ENCODE measurements at places on chromosomes 3 and 15.

GRCh38 chr15:40470423-40471104 lies at the start of gene CHST14:
Gene CHST14 (plus strand): TSS chr15:40470984. CDS start chr15:40471214, 230 bp downstream.
- DNase-seq, result peak; percentile 48

DNA sequence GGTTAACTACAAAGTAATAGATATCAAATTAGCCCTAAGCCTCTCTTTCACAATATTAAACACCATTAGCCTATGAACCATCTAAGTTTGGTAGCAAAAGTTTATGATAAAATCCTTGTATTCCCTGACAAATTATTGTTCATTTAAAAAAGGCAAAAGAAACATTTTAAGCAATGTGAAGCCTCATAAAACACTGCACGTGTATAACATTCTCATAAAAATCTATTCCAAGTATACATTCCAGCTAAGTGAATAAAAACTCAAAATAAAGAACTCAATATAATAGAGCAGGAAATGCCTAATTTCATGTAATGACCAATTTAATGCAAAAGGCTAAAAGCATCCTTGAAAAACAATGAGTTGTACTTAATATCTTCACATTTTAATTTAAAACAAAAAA lies 27.7 kb downstream of the TNIK start:
- DNase-seq, result no peak

DNA sequence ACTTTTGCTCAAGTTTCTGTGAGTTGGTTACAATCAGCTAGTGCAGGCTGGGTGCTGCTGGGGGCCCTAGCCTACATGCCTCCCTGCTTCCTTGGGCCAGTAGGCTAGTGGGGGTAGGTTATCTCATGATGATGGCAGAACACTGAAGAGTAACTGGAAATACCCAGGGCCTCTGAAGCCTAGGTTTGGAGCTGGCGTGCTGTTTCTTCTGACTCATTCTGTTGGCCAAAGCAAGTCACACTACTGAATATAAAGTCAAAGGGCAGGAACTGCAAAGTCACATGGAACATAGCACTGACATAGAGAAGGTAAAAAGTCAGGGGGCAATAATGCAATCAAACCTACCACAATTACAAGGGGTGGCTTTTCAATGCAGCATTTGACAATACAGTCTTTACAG lies 34.5 kb downstream of the RASGRP1 start:
- DNase-seq, result no peak

DNA sequence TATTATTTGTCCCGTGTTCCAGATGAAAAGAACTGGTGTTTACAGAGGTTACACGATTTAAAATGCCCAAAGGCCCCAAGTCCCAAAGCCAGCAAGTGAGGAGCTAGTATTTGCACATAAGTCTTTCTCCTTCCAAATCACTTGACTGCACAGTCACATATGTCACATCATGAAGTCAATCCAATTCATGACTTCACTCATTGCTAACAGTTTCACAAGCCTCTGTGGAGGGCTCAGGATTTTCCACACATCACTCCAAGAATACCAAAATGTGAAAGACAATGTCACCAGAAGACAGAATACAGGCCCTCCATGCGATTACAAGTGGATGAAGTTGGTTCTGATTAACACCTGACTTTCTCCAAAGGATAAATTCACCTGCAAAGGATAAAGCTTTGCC lies 283.1 kb upstream of the UBE2E2 start:
- no peak for DNase-seq

DNA sequence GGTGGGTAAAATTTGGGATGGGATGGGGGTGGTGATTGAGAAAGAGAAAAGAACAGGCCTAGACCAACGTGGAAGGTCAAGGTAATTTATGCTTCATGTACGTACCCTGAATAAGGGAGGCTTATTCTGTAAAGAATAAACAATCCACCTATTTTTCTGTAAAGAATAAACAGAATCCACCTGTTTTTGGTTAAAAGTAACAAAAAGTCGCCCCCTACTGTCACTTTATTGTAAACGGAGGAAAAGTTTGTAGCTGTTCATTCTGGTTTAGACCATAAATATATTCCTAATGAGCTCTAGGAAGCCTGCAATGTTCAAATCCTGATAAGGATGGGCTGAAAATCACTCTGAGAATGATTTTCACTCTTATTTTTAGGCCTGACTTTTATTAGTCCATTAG lies 23.5 kb upstream of the SQOR start:
- no peak for DNase-seq

DNA sequence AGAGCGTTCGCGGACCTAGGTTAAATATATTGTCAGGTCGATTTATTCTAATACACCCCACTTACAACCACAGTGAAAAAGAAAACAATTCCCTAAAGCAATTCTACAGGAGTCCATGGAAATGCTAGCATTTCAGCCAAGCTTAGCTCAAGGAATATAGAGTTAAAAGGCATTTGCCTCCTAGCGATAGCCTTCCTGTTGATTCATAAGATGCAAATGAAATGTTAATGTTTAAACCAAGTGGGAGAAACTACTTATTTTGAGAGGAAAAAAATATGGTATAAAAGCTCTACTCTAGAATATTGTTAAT lies 1.7 kb upstream of the ALCAM start:
- no peak for DNase-seq

DNA sequence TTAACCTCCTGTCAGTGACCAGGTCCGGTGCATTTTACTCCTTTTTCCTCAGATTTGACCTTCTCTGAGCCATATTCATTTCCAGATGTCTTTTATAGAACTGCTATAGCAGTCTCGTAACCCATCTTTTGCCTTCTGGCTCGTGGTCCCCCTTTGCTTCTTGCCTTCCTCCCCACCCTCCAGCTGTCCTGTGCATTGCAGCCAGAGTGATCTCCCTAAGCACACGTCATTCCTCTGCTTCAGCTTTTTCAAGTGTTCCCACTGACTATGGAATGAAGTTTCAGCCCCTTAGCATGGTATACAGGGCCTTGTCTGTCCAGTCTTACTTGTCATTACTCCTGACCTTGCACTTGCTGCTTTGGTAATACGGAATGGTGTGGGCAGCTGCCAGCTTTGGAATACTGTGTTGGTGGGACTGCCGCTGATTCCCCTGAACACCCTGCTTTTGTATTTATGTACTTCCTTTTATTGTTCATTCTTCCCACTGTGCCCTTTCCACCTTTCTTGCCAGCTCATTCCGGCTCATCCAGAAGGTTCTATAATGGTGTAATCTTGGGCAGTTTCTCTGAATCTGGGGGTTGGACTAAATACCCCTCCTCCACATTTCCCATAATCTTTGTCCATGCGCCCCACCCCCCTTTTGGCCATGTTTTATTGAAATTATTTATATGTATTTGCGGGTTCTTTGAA lies 38.9 kb downstream of the SLC25A26 start:
- DNase-seq, result no peak

DNA sequence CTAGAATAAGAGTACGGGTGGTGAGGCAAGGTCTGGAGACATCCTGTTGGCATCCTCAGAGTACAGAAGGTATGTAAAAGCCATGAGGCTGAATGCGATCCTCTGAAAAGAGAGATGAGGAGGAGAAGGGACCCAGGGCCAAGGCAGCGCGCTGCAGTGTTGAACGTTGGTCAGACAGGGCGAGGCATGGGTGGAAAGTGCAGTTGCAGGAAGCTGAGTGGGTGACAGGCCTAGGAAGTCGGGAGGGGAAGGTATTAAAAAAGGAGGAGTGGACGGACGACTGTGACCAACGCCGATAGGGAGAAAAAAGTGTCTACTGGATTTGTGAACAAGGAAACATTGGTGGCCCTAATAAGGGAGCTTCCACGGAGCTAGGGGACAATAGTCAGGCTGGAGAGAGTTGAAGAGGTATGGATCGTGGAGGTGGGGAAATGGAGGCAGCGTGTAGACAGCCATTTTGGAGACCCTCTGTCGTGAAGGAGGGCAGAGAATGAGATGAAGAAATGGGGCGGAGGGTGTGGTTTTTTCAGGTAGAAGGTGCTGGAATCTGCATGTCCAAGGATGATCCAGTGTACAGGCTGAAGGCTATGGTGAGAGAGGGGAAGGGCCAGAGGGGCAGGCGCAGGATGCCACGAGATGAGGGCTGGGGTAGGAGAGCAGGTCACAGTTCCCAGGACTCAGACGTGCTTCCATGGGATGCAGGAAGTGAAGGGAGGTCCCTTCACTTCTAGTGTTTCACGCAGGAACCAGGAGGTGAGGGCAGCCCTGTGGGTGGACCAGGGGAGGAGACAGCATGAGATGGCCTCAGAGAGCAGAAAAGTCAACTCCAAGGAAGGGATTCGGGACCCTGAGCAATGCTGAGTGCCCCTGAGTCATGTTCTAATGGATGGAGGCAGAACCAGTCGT lies 115.9 kb downstream of the ASB7 start:
- no peak for DNase-seq

DNA sequence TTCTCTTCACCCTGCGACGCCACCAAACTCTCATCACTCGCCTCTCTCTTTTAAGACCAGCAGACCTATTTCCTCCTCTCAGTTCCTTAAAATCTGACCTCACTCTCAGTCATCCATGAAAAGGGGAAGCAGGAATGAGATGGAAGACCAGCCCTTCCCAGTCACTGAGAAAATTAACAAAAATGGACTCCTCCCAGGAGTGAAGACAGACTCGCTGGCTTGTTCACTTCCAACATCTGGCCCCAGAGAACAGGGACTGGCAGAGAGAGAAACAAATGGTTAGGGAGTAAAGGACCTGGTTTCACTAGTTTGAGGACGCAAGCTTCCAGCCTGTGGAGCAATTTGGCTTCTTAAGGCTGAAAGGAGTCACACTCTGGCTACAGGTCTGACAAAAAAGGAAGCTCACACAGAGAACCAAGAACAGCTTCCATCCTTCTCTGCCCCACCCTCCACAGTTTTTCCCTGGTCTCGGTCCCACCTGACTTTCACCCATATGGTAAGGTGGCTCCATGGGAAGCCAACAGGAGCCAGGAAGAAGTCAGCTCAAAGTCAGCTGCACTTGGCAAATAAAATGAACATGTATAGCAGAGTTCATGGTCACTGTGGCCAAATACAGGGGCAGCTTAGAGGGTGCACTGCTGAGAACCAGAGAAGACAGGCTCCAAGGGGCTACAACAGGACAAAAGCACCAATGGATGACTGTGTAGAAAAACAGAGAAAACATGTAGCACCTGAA lies 57.2 kb downstream of the ITGB5 start:
- DNase-seq, result no peak

- peak; percentile 45 for DNase-seq
These were observed 43.9 kb downstream of the THBS1 start for GRCh38 chr15:39624806-39625205.

GRCh38 chr3:64917914-64918453 lies 230.2 kb upstream of the ADAMTS9 start:
- no peak for DNase-seq

DNA sequence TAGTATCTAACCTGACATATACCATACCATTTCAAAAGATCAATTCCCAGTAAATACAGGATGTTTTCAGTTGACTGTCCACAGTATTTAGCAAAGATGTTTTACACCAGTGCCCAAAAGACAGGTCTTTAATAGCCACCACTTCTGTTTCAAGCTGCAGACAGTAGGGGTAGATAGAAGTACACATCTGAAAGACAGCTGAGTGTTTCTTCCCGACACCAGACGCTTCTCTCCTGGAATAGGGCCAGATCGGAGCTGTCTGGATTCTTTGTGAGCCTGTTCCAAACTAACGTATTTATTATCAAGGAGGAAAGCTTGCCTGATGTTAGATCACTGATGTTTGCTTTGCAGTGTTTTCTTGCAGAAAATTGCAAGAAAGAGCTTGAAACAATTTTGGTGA lies 136.1 kb upstream of the RBMS3 start:
- no peak for DNase-seq

GRCh38 chr15:63374686-63375520 lies 6.7 kb downstream of the CA12 start:
- no peak for DNase-seq

Data from stimulated activated CD8-positive, alpha-beta memory T cell treated with anti-CD3 and anti-CD28 coated beads, Interleukin-15, amount 100 ng/mL, for 4 hours (primary cell).